Activated effector memory CD4-positive, alpha-beta T cell treated with anti-CD3 and anti-CD28 coated beads, Interleukin-2, amount 50 U/mL, for 16 hours (primary cell): ENCODE measurements at places on chromosomes 5 and 9.

- no peak for DNase-seq
Observed at GRCh38 chr9:134852906-134853654, 27.5 kb upstream of the FCN2 start.

DNA sequence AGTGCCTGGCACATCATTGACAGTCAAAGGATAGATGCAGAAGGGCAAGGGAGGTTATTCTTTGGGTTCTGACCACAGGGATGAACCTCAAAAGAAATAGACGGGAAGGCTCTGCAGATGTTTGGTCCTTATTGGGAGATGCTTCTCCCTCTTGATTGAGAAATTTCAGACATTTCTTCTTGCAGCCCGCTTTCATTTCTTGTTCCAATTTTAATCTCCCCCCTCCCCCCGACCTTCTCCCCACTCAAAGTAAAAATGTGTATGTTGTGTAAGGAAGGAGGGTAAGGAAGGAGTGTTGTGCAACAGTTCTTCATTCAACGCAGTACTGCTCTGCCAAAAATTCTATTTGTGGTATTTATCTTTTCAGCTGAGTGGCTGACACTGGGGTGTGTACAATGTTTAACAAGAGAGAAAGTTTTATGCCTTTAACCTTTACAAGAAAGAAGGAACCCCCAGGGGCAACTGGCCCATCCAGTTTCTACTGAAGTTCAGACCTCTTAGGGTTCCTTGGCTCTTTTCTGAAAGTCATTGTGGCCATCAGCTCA is 46.3 kb upstream of the TNFSF15 start:
- no peak for DNase-seq

GRCh38 chr9:129853614-129854013 is 18.4 kb downstream of the USP20 start:
- DNase-seq, result no peak

DNA sequence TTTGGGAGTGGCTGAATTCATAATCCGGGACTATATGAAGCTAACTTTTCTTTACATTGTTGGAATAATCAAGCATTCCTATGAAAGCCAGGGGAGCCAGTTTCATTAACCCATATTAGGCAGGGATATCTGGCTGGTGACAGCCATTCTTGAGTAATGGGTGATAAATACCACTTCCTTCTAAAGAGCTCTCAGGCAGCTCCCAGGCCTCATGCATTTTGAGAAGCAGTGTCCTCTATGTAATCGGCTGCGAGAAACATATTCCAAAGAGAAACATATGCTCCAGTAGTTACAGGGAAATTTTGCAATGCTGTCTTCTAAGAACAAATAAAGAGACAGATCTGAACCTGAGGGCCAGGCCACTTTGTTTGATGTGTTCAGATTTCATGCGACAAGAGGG is 83.1 kb downstream of the MSX2 start:
- DNase-seq, result no peak

DNA sequence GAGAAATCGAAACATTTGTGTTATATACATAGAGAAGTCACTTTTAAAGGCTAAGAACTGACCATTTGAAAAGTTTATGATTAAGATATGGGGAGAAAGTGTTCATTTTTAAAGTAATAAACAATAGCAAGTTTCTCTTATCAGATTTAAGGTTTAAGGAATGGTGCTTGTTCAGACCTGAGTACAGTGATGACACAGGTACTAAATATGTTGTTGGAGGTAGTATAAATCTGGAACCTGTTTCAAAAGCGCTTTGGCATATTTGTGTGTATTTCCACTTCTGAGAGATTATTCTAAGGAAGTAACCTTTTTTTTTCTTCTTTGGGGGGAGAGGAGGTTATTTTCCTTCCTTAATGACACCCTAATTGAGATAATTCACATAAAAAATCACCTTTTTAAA is 18.4 kb downstream of the CDC42SE2 start:
- DNase-seq, result no peak

DNA sequence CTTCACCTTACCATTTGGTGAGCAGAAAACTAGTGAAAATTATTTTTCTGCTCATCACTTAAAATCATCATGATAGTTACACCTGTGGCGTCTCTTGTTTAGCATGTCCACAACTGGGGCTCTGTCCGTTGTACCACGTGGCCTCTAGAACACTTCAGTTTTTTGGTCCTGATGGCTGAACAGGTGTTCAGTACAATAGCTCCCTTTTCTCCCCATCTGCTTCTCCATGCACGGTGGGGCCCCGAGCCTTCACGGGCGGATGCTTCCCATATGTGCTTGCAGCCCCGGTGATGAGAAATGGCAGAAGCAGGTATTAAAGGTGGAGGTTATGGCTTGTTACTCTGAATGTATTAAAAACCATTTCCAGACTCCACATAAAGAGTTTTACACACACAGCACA is 304.1 kb downstream of the CWC27 start:
- no peak for DNase-seq

DNA sequence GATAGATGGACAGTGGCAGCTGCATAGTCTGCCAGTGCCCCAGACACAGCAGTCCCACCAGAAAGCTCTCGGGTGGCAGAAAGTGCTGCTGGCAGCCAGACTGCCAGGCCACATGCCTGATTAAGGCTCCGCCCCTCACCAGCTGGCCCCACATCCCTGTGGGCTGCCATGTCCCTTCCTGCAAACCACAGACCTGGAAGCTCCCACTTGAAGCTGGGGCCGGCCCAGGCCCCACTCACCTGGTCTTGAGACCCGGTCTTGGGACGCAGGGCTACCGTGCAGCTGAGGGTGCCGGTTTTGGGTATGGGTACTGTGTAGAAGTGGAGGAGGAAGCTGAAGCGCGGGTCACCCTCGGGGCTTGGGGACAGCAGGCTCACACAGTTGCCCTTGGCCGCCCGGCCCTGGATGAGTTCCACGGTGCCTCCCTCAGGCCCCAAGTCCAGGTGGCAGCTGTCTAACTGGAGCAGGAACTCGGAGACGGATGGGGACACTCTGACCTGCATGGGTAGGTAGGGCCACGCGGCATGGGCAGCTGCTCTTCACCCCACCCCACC is 15.3 kb downstream of the FPGS start:
- DNase-seq, result no peak

GRCh38 chr5:86709157-86709881 is 91.6 kb downstream of the COX7C start:
- no peak for DNase-seq

- no peak for DNase-seq
Observed at GRCh38 chr9:36450110-36450732, 50.2 kb upstream of the RNF38 start.

DNA sequence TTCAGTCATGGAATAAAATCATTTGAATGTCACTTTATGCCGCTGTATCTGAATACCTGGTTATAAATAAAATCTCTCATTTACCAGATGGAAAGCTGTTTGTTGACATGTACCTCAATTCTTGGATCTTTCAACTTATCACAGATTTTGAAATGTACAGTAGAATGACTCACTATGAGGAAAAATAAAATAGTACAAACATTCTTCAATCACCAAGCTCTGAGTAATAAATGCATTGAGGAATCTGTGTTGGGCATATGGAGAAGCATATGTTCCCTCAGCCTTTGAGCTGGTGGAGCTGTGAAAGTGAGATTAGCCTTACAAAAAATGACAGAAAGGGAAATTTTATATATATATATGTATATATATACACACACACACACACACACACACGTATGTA is 175.4 kb downstream of the KIAA0825 start:
- DNase-seq, result no peak

GRCh38 chr9:95005278-95006143 is 279.0 kb downstream of the AOPEP start:
- no peak for DNase-seq

GRCh38 chr5:122421374-122422079 is 109.5 kb downstream of the SNCAIP start:
- no peak for DNase-seq

DNA sequence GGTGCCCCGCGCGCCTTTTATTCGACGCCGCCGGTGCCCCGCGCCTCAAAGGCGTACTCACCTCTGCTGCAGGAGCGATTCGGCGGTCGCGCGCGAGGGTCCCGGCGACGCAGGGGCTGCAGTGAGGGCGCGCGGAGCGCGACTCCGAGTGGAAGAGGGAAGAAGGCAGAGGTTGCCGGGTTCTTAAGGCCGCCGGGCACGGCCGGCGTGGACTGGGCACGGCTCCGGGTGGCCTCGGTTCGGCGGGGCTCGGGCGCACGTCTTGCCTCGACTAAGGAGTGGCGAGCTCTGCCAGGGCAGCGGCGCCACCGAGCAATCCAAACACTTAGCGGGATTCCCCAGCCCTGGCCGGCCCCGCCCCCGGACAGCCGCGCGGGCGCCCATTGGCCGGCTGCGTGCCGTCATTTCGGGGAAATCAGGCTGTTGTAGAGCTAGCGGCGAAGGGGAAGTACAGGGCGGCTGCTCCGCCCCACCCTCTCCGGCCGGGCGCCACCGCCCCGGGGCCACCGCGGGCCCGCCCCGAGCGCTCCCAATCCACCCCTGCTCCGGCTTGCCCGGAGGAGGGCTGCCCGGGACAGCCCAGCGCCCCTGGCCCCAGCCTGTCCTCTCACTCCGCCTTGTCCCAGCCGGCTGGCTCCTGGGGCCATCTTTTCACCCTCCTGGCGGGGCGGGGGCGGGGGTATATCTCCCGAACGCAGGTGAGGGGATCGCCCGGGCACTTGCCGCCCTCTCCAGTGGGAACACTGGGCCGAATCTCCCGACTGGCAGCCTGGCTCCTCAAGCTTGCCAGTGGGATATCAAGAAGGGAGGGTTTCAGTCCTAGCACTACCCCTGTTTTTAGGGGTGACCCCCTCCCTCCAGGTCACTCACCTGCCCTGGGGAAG is at the start of gene IRF1:
Gene IRF1 (minus strand): TSS at position 290 of the 884 bp plus-strand sequence. CDS start 1,295 bp downstream, outside the sequence.
- DNase-seq, result peak; percentile 99

DNA sequence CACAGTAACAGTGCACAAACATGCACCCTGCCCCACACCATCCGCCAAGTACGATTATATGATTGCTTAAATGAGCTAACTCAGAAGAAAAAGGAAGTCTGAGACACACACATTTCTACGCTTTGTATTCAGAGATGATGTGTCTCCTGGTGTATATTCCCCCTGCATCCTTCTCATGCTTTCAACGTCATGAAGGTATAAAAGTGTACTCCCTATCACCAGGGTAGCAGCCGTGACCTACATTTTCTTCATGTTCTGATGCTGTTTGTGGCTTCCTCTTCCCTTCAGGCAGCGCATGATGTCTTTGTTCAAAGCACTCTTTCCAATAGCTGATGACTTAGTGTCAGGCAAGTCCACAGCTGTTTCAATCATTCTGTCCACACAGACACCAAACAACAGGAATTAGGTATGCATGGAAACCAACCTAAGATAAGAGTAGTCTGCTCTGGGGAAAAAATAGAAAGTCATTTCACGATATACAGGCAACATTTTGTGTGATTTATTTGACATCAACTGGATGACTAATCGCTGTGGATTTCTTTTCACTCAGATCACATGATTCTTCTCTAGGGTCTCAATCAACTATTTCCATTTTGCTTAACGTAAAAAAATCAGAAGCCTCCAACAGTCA is 269.4 kb upstream of the PTGER4 start:
- peak; percentile 84 for DNase-seq

- no peak for DNase-seq
Observed at GRCh38 chr9:104269996-104270963, 176.2 kb downstream of the SMC2 start.

DNA sequence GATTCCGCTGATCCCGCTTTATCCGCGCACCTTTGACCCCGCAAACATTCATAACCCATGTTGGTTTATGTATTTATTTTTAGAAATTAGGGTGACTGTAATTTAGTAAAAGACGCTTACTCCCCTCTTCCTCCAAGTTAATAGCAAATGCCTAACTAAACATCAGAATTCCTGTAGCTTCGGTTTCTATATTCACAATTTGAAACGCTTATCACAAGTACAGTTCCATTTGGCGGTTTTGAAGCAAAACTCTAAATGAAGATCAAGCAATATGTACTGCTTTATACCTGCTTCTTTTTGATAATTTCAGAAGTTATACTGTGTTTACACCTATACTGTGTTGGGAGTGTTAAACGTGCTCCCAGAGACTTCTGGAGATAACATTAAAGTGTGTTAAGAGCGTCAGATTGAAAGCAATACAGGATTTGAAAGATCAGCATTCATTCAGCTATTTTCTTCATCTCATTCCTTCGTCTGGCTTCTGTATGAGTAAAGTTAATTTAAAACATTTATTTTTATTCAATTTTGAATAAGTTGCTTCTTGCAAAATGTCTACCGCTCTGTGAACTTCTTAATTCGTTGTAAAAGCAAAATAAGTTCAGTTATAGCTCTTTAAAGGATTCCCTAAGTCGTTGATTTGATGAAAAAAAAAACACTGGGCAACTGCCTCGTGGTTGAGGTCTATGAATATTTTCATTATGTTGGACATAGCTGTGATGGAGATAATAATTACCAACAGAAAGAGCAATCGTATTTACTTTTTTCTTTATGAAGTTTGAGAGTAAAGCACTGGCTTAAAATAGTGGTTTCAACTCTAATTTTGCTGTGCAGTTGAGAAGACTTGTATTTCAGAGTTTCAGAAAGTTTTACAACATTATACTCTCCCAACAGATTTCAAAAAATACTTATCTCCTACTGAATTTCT is 2.5 kb downstream of the PRDM6 start:
- no peak for DNase-seq

- no peak for DNase-seq
Observed at GRCh38 chr5:139092741-139093343, 105.3 kb downstream of the SIL1 start.

- DNase-seq, result no peak
Observed at GRCh38 chr5:93320920-93321445, 260.0 kb downstream of the NR2F1-AS1 start.

DNA sequence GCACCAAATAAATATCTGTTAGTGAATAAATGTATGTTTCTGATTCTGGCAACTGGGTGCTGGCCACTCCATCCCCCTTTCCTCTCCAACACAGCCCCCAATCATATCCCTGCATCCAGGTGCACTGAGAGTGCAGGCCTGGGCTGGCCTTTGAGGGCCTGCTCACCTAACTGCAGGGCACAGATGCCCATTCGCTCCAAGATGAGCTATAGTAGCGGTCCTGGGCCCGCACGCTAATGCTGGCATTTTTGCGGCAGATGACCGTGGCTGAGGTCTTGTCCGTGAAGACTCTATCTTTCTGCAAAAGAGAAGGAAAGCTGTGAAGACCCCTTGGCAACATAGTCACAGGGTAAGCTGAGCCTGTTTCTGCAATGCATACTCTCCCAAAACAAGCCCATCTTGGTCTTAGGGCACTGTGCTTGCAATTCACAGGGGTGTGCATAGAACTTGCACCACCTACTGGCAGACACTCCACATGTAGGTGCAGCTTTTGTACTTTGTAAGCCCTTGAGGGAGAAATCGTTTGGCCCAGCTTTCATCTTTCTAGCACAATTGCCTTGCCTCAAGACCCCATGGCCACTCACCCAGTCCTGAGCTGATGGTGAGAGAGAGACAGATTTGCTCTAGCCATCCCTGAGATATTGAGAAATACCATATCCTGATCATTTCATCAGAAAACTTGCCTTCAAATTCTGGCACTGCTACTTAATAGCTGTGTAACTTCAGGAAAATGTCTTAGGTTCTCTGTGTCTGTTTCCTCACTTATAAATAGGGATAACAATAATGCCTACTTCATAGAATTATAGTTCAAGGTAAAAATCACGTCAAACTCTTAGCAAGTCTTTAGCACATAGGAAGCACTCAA is 13.5 kb downstream of the IL12B start:
- DNase-seq, result peak; percentile 78

GRCh38 chr5:84393969-84394368 is 9.3 kb upstream of the EDIL3 start:
- DNase-seq, result no peak

GRCh38 chr5:14872070-14872989 is 752 bp upstream of the ANKH start:
- peak; percentile 87 for DNase-seq

GRCh38 chr5:113487416-113487780 is 855 bp downstream of the MCC start:
- DNase-seq, result no peak
